Testis (tissue), 5 donors: ENCODE measurements at places on chromosomes 5 and 9. TPM values are rescaled to one million over a fixed set of nuclear protein-coding genes. Genes with fewer than 3 reads are reported as not detected.

DNA sequence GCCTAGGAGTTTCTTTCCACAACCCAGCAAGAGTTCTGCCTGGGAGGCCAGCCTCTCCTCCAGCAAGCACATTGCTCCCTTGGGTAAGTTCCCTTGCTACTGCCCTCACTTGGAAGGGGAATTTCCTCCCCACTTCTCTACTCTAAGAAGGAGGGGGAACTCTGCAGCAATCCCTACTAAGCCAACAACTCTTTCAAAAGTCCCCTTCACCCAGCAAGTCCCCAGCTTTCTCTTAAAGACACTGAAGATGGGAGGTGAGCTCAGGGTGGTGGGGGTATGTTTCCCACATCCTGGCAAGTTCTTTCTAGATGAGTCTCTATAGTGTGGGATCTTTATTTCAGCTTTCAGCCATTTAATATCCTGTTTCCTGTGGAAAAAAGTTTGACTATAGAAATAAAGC, 49.0 kb downstream of the PDE8B start:
- DNase-seq: no peak

DNA sequence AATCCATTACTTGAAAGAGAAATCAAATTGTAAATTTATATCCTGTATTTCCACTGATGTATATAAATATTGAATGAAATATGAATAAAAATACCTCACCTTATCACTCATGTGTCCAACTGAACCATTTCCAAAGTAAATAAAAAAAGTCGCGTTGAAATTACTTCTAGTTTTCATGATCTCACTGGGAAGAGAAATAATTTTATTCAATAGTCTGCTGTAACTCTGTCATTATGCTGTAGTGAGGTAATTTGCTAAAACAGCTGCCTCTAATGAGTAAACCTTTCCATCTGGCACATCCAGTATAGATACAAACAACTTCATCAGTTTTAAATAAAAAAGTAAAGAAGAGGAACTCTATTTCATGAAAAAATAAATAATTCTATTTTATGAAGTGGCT, 611.5 kb downstream of the ZNF608 start:
- DNase-seq: no peak

GRCh38 chr5:172683645-172684471, 42.8 kb downstream of the NEURL1B start:
- peak; percentile 73 for DNase-seq

GRCh38 chr9:109229682-109230081, 62.6 kb upstream of the FRRS1L start:
- DNase-seq: no peak

Gene FBN2
- total RNA-seq: 17.5 TPM

- no peak for DNase-seq
Measured at GRCh38 chr9:126470241-126470993, 143.3 kb upstream of the LMX1B start.

- DNase-seq: no peak
Measured at GRCh38 chr9:87201351-87201751, 254.0 kb upstream of the GAS1 start.

- DNase-seq: no peak
Measured at GRCh38 chr5:180370861-180371641, 17.9 kb upstream of the GFPT2 start.

Gene C1QTNF3
- total RNA-seq: 14.1 TPM

GRCh38 chr5:127331890-127332649, 41.5 kb downstream of the MEGF10 start:
- no peak for DNase-seq

Gene SLIT3
- 4.8 TPM for total RNA-seq

Gene FOXD4
- 1.2 TPM for total RNA-seq

Gene ASPN
- total RNA-seq: 0.39 TPM

DNA sequence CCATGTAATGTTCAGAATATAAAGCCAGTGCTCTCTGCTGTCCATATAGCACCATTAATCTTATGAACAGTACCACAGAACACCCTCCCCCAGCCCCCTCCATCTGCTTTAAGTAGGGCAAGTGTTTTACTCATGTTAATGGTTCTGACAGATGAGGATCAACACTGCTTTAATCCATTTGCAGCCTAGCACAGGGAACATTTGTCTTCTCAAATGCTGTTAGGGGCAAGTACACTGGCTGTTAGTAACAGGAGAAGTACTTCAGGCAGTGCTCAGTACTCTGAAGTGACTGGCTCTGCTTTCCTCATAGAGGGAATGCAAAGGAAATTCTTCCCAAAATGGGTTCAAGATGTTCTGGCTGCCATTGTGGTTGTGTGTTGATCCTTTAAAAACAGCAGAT, 202.6 kb downstream of the DCP2 start:
- no peak for DNase-seq

- DNase-seq: no peak
Measured at GRCh38 chr5:174315471-174315870, 270.0 kb downstream of the NSG2 start.

DNA sequence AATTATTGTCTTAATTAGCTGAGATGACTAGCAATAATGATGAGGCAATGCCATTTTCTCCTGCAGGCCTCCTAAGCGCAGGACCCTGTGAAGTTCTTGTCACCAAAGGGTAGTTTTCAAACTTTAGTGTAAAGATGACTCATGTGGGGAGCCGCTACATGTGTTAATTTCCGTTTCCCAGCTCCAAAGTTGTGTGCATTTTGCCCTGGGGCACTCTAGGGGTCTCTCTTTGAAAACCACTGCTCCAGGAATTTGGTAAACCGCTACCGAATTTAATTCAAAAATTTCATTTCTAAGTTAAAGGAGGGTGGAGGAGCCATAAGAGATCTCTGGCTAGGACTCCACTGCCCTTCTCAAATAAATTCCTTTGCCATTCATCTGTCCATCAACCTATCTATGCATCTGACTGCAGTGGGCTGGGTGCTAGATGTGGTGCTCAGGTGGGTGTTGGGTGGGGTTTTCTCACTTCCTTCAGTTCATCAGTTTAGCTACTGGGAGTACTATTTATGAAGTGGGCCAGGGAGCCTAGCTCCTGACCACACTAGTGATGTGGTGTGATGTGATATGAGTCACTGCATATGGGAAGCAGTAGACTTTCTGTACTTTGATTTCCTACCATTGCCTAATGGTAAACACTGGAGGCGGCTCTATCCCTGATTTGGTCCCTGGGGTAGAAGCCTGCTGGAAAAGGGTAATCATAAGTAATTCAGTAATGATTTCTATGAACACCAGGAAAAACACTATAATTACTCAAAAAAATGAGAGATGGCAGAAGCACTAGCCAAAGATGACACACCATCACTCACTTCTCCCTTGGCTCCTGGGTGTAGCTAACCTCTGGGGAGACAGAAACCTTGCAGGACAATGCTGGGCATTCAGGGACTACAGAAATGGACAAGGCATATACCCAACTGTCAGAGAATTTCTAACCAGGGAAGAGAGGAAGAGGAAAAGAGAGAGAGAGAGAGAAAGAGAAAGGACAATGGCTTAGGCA, 4.0 kb upstream of the ZSWIM6 start:
- DNase-seq: no peak

Gene PDLIM4
- 18.5 TPM for total RNA-seq

DNA sequence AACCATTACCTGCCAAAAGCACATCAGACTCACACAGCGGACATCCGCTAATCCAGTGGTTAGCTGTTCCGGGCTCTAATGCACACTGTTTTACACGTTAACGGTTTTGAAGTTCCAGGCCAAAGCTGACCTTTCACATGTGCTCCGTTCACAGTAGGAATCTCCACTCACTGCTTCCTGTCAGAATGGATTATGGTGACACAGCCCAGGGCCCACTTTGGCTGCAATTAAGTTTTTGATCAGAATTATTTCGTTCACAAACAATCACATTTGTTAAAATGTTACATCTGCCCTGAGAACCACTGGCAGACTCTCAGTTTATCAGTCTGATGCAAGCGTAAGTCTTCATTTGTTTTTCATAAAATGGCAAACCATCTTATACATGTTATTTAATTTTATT, 30.2 kb upstream of the CATSPER3 start:
- DNase-seq: no peak

- no peak for DNase-seq
Measured at GRCh38 chr9:82488313-82489200, 500.0 kb downstream of the SPATA31D1 start.

Gene IRX4
- total RNA-seq: 2.0 TPM

GRCh38 chr9:72791436-72791835, 161.4 kb downstream of the ALDH1A1 start:
- DNase-seq: no peak

Gene ANXA2R
- total RNA-seq: 5.1 TPM

GRCh38 chr9:21653091-21653490, 149.3 kb upstream of the MTAP start:
- DNase-seq: no peak

DNA sequence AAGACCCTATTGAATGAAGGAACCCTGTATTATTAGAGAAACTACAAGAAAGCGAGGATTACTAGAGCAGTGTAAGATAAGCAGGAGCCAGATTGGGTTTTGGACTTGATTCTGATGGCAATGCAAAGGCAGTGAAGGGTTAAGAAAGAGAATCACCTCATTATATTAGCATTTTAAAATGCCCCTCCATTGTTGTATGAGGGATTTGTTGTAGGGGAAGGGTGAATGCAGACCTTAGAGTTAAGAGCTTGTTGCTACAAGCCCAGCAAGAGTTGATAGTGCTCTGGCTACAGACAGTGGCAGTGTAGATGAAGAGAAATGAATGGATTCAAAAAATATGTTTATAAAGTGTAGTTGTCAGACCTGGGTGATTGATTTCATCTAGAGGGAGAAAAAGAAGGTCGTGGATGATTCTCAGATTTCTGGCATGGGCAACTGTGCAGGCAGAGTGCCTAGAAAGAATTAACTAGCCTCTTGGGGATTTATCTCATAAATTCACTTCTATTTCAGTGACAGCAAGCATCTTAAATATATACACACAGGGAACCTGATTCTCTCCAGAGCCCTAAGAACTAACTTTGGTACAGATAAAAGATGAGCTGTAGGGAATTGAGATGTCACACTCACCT, 344.8 kb downstream of the ARRDC3 start:
- DNase-seq: no peak
